HCT116 (cell line): ENCODE measurements at places on chromosomes 7 and 10. TPM values are rescaled to one million over a fixed set of nuclear protein-coding genes. Genes with fewer than 3 reads are reported as not detected.

DNA sequence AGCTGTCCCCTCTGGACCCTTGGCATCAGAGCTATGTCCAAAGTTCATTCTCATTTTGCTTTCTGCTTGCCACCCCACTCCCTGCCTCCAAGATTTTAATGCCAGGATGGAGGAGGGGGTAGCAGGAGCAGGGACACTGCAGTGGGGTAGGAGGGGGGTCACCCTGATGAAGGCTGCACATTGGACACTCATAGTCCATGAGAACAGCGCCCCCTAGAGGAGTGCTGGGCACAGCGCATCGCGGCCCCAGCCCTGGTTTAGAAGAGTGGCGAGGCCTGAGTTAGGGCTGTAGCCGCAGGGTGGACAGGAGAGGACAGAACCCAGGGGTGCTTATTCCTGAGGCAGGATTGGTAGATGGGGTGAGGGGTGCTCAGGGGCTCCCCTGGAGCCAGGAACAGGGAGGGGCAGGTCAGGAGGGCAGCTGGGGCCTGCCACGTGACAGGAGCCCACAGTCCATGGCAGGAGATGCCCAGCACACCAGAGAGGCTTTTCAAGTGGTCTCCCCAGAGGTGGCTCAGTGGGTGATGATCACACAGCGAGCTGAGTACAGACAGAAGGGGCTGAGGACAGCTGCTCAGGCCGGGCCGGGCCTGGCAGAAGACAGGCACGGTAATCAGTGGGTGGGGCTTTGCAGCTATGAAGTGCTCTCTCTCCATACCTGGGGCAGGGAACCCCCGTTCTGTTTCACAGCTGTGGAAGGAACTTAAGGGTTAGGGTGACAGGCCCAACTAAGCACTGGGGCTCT lies 71.4 kb downstream of the NEURL1 start:
- no peaks in the 10 kb centered on the region for H3K36me3 ChIP-seq
- DNase-seq = peak; percentile 42
- no peak overlapping the region for H3K4me3 ChIP-seq

GRCh38 chr10:14565199-14565598 lies 209.5 kb downstream of the FAM107B start:
- H3K27me3 ChIP-seq = no peaks in the 10 kb centered on the region
- H3K4me1 ChIP-seq = peaks cover 5% of the 10 kb centered on the region; the same call in 1 of the 2 replicates
- no peak overlapping the region for H3K4me3 ChIP-seq
- DNase-seq = no peak
- H3K27ac ChIP-seq = no peak overlapping the region
- H3K36me3 ChIP-seq = no peaks in the 10 kb centered on the region

Gene BPGM
- 10.0 TPM for total RNA-seq

Gene CD36
- total RNA-seq = 0.32 TPM

DNA sequence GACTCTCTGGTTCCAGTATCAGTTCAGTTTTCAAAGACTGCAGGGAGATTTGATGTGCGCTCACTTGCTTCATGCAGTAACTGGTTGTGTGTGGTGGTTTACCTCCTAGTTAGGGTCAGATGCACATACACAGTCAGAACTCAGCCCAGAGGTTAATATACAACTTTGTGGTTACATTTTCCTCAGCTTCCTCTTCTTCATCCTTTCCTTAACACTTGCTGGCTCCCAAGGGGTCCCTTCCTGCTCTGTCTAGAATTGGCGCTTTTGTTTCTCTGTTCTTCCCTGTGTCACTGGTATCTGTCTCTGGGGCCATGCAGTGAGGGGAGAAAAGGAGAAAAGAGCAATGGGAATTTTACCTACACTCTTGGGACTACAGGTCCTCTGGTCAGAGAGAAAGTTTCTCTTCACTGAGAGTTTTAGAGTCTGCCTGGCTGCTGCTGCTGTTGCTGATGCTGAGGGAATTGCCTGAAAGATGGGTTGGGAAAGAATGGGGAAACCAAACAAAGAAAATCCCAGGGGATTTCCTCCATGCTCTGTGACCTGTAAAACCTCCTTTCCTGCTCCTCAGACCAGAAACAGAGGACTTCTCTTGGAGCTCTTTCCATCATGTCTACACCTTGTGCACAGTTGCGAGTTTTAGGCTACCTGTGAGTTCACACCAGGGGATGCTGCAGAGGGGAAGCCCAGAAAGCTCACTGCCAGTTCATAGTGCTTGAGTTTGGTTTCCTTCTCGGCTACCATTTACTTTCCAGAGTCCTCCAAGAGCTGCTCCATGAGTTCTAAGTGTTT lies 74.6 kb downstream of the WDFY4 start:
- H3K36me3 ChIP-seq = no peaks in the 10 kb centered on the region
- no peak overlapping the region for H3K27ac ChIP-seq
- no peak overlapping the region for H3K4me3 ChIP-seq
- no peaks in the 10 kb centered on the region for H3K4me1 ChIP-seq
- peaks cover 49% of the 10 kb centered on the region for H3K27me3 ChIP-seq
